ENCODE measurements at places on chromosomes 4 and X. TPM values are rescaled to one million over a fixed set of nuclear protein-coding genes. Genes with fewer than 3 reads are reported as not detected.

Gene PDGFRA
- total RNA-seq, result 141 TPM

Gene ANK2
- total RNA-seq, result 64.6 TPM

Gene SSR4
- 250 TPM for total RNA-seq

Gene GAGE12J
- not detected for total RNA-seq

Gene SHOX
- not detected for total RNA-seq

Gene CENPE
- 2.2 TPM for total RNA-seq

Gene RHOXF1
- not detected for total RNA-seq

Gene TLR10
- not detected for total RNA-seq

Gene UGT2B15
- not detected for total RNA-seq

Gene TKTL1
- not detected for total RNA-seq

Gene MAGEA4
- not detected for total RNA-seq

Gene RTL9
- not detected for total RNA-seq

DNA sequence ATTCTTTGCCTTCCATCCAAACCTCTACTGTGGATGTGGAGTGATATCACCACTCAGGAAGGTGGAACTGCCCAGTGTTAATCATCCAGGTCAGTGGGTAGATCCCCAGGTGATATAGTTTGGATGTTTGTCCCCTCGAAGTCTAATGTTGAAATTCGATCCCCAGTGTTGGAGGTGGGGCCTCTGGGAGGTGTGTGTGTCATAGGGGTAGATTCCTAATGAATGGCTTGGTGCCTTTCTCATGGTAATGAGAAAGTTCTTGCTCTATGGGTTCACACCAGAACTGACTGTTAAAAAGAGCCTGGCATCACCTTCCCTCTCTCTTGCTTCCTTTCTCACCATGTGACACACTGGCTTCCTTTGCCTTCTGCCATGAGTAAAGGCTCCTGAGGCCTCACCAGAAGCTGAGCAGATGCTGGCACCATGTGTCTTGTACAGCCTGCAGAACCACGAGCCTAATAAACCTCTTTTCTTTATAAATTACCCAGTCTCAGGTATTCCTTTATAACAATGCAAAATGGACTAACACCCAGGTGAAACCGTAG lies 6.8 kb upstream of the SOWAHB start:
- no peak for DNase-seq

GRCh38 chr4:80335554-80336358 lies at the start of gene CFAP299:
Gene CFAP299 (plus strand): TSS chr4:80335730.
- no peak for DNase-seq

DNA sequence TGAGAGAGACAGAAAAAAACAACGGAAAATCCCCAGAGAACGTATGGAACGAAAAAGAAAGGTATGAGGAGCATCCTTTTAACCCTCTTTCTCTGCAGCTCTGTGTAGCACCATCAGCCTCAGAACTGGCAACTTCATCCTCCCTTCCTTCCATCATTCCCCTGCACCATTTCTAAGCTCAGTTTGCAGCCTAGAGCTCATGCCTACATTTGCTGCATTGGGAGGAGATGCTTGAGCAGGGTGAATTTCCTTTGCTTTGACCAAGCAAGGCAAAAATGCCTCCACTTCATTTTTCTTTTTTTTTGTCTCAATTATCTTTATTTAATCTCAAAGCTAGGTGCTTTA lies 67.9 kb downstream of the ANK2 start:
- no peak for DNase-seq

GRCh38 chrX:20529301-20529700 lies 262.6 kb upstream of the RPS6KA3 start:
- DNase-seq, result no peak

DNA sequence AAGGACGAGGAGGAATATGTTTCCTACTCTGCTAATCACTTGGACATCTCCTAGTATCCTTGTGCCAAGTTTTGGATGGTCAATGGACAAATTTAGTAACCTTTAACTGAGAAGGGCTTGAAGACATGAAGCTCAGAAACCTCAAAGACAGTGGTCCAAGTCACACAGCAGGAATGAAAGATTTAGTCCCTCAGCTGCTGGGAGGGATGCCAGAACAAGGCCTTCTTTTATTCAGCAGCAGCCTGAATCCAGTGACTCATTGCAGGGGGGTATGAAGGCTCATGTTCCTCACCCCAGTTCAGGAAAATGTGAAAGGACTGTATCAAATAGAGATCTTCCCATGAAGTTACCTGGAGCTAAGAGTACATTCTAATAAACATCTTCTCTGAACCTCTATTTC lies 214.9 kb upstream of the UGT8 start:
- no peak for DNase-seq

DNA sequence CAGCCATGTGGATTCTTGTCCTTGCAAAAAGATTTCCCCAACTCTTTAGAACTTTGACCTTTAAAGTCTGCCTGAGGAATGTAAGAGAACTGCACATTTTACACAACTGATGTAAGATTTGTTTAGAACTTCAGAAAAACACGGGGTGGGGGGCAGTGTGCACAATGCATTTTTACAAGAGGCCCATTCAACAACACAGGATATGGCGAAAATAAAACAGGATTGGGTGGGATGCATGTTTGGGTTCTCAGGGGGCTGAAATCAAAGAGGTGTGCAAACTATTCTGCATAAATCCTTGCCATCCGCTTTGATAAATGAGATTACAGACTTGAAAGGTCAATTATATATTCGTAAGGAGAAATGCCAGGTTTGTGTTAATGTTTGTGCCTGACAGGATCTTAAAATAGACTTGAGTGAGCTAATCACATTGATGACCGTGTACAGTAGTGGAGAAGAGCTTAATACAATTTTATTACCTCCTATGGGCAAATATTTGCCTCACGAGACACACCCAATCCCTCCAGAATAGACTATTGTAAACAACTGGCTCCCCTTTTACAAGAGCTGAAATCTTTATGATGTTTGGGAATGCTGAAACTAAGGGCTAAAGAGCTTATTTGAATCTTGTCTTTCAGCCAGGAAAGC lies 184.1 kb upstream of the LEF1 start:
- DNase-seq, result no peak

- DNase-seq, result no peak
Measured at GRCh38 chr4:54318904-54319303, 89.8 kb downstream of the PDGFRA start.

GRCh38 chr4:2932951-2933565 lies 30.1 kb downstream of the NOP14 start:
- DNase-seq, result no peak

GRCh38 chrX:15815779-15816437 lies 25.6 kb downstream of the ZRSR2 start:
- no peak for DNase-seq

- no peak for DNase-seq
Measured at GRCh38 chr4:106287353-106287969, 28.5 kb downstream of the TBCK start.

- no peak for DNase-seq
Measured at GRCh38 chr4:181793096-181793495, 450.1 kb upstream of the TENM3 start.

DNA sequence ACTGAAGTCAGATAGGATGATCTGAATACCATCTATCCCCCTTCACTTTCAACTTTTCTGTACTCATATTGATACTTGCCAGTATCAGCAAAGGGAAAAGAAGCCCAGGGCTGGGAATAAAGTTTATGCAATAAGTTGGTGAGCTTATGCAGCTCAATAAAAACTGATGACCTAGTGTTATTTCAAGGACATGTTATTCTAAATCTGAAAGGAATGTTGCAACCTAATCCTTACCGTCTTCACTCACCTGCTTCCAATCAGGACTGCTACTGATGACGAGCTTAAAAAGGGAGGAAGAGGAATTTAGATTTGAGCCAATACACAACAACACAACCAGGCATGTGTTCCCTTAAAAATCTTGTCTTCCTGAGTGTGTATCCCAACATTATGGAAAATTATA lies 419.9 kb downstream of the SPRY1 start:
- DNase-seq, result no peak

DNA sequence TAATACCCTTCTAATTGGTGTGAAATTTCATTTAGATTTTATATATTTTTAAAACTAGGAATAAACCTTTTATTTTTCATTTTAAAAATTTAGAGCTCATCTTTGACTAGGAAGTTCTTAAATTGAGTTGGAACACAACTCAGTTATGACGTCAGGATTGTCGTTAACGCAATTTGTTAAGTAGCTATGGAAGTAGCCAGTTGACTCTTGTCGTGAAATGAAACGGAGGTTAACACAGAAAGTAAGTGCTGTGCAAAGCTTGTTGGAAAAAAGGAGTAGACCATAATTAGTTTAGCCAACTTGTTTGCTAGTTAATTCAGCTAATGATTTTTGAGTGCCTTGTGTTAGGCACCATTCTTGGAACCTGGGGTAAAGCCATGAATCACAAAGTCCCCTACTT lies 18.3 kb downstream of the LARP7 start:
- DNase-seq, result no peak

DNA sequence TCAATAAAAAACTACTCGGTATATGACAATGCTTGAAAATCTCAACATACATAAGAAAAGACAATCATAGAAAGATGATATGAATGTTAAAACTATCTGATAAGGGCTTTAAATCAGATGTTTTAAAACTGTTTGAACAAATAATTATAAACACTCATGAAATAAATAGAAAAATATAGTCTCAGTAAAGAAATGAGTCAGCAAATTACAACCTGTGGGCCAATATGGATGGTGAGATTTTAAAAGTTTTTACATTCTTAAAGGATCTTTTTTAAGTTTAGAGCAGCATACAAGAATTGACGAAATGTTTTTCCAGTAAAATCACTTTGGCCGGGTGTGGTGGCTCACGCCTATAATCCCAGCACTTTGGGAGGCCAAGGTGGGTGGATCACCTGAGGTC lies 83.1 kb downstream of the TEX11 start:
- no peak for DNase-seq

DNA sequence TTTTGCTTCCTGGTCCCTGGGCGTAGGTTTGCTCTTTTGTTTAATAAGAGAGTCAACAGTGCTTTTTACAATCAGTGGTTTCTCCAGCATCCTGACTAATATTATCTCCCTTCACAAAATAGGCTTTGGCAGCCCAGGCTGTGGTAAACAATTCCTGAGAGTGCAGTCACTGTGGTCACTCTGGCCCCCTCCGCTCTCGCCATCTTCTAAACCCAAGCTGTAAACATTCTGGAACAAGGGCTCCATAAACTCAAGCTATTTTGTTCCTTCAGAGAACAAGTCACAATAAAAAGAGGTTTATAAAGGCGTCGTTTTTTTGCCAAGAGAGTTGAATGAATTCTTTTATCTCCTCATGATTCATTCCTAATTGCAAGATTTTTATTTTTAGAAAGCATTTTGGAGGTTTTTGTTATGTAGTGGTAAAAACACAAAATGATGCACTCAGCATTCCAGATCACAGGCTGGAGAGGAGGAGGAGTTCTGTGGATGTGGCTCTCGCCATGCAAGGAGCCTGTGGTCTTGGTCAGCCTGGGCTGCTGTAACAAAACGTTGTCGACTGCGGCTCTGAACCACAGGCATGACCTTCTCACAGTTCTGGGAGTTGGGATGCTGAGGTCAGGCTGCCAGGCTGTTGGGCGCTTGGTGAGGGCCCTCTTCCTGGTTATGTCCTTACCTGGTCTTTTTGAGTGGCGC lies 486.4 kb upstream of the FAT1 start:
- no peak for DNase-seq

DNA sequence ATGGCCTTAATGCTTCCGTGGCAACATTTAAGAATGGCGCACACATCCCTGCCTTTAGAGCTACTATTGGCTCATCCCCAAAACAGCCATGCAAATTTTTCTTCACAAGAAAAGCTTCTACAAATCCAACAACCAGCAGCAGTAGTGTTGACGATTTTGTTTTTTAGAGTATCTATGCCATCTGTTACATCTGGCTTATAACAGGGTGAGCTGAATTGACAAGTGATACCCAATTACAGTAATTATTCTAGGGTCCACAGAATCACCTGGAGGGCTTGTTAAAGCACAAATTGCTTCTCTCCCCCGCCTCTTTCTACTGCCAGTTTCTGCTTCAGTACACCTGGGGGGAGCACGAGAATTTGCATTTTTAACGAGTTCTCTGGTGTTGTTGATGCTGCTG lies 34.1 kb downstream of the DCHS2 start:
- DNase-seq, result no peak

- DNase-seq, result no peak
Measured at GRCh38 chr4:128649161-128649560, 160.3 kb upstream of the JADE1 start.

DNA sequence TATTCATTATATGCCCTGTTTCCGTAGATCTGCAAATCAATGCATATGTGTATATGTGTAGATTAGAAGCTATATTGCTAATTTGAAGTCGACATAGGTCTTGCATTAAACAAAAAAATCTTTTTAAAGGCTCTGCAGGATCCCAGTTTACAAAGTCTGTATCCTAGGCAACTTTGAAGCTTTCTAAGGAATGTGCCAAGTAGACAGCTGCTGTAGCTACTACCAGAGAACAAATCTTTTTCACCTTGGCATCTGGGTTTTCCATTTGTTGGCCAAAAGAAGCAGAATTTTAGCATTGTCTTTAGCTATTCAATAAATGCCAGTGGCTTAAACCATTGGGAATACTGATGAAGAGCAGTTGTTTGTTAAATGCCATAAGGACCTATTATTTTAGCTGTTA lies 88.0 kb downstream of the NAA11 start:
- DNase-seq, result no peak

DNA sequence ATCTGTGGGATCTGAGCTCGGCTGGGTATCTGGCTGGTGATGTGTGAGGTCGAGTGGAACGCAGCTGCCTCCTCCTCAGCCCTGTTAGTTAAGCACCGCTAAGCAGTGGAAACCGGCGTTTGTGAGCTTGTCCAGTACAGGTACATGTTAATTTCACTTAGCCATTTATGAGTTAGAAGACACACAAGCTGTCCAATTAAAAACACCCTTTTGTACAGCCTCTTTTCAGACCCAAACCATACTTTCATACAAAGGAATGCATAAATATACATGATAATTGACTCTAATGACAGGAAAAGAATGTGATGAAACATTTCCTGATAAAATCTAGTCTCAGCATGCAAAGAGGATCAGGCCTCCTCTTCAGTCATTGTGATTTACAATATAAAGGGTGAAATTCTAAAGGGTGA lies 163.6 kb upstream of the FAT1 start:
- DNase-seq, result no peak

- no peak for DNase-seq
Measured at GRCh38 chrX:56762220-56762619, 33.2 kb downstream of the NBDY start.

- no peak for DNase-seq
Measured at GRCh38 chr4:55398461-55398860, 2.7 kb downstream of the TMEM165 start.

GRCh38 chrX:53768451-53768850 lies 81.9 kb upstream of the HUWE1 start:
- DNase-seq, result no peak

All from vagina (tissue), 2 donors.